Immature natural killer cell (primary cell): ENCODE measurements at places on chromosomes 4 and X.

GRCh38 chr4:174716986-174717770 lies 111.9 kb downstream of the GLRA3 start:
- DNase-seq: no peak

GRCh38 chr4:24565054-24565453 lies 19.3 kb downstream of the DHX15 start:
- DNase-seq: no peak

GRCh38 chr4:169175035-169175434 lies 95.7 kb downstream of the SH3RF1 start:
- no peak for DNase-seq

GRCh38 chrX:65596270-65597034 lies 61.9 kb upstream of the LAS1L start:
- peak; percentile 65 for DNase-seq

DNA sequence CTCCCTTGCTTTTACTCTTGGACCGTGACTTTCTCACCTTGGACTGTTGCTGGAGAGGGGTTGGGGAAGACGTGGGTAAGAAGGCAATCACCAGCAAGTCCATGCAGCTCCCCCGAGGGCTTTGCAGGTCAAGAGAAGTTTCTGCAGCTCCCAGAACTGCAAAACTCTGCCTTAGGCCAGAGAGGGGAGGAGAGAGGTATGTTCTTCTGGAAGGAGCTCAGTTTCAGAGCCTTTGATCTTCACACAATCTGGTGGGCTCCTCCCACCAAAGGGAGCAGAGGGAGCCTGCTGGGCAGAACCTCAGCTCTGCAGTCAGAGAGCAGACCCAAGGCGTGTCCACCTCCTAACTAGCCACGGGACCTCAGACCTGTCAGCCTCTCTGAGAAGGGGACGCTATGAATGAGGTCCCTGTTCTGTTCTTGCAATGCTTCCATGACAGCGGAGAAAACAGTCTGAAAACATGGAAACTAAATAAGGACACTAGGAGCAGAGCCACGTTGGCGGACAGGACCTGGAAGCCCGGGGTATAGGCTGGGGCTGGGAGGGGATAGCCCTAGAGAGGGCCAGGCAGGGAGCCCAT lies 92.8 kb downstream of the EVC2 start:
- DNase-seq: no peak

GRCh38 chr4:127631420-127631819 lies 1.3 kb upstream of the INTU start:
- no peak for DNase-seq

- no peak for DNase-seq
Observed at GRCh38 chr4:89579771-89580170, 257.2 kb downstream of the SNCA start.

DNA sequence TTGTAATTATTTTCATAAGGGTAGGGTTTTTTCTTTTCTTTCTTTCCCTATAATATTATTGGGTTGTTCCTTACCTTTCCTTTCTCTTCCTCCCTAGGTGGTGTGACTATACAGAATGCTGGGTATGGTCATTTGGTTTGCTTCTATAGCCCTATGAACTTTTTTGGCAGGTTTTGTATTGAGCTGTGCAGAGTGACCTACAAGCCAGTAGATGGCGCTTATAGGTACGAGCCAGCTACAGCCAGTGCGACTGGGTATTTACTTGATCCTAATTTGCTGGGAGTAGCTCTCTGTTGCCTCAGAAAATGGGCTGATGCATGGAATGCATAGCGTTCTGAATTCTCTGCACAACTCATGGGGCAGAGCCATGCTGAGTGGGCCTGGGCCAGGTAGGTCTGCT lies 423.3 kb downstream of the MAGEE1 start:
- DNase-seq: no peak

DNA sequence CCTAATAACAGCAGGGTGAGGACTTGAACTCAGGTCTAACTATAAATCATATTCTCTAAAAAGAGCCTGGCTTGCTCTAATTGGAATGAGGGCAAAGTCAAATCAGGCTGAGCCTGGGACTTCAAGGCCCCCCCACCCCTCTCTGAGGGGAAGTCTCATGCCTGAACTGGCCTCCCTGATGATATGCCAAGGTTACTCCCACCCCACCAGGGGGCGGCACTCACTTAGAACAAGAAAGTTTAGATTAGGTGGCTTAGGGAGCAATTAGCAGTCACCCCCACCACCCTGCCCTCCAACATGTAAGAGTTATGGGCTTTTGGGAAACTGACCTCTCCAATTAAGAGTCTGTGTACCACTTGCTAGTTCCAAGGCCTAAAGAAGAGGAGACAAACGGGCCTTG lies 2.7 kb downstream of the FOXO4 start:
- peak; percentile 78 for DNase-seq

- no peak for DNase-seq
Observed at GRCh38 chrX:97931586-97931985, 1047.9 kb downstream of the RPA4 start.

DNA sequence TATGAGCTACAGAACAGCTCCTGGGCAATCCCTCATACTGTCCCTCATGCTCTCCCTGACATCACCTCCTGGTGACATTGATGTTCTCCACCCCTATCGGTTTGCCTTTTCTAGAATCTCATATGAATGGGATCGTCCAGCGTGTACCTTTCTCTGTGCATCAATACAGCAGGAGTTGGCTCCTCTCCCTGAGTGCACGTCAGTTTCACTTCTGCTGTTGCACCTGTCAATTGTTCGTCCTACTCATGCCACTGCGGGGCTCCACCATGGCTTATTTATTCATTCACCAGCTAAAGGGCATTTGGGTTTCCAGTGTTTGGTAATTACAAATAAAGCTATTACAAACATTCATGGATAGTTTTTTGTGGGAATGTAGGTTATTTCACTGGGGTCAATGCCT lies 269.1 kb upstream of the ZFP42 start:
- DNase-seq: no peak

- no peak for DNase-seq
Observed at GRCh38 chrX:18666614-18667013, 5.3 kb downstream of the RS1 start.

GRCh38 chrX:17521871-17522693 lies 147.1 kb downstream of the NHS start:
- no peak for DNase-seq

DNA sequence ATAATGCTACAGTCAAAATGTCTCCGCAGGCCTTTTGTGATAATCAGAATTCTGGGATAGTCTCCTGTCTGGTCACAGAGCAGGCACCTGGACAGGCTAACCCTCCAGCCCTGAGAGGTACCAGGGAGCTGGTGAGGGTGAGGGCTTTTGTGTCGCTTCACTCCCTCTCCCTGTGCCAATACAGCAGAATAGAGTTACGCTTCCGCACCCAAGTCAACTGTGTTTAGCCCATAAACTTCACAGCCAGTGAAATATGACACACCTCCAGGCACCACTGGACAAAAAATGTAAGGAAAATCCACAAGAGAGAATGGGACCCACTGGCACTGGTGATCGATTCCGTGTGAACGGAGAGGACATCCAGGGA lies 1.3 kb downstream of the GAK start:
- no peak for DNase-seq

GRCh38 chr4:81418572-81418971 lies 53.1 kb downstream of the RASGEF1B start:
- DNase-seq: no peak

DNA sequence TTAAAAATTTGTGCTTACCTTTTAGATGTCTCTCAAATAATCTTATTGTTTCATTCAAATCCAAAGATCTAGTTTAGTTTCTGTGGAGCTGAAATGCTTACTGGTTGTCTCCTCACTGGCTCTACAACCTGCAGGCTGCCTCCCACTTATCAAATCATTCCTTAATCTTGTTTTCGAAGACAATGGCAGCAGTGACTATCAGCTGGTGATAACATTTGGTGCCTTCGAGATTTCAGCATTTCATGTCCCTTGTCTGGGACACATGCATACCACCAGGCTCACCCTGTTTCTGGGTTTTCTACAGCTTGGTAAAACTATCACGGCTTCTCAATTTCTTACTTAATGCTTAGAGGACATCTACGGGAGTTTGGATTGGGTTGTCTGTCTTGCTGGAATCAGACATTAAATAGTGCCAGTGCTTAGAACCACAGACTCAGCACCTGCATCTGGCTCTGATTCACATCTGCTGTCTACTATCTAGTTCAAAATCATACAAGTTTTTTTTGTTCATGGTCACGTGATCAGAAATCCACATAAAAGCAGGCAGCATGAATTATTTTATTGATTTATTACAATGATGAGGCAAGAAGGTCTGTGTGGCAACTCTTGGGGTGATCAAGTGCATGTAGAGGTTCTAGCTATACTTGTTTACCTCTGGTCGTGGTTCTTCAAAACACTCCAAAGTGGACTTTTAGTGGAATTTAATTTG lies 32.0 kb upstream of the SMARCAD1 start:
- DNase-seq: no peak
